ENCODE measurements at places on chromosomes 1 and 21. TPM values are rescaled to one million over a fixed set of nuclear protein-coding genes. Genes with fewer than 3 reads are reported as not detected.

Gene OR2T2
- not detected for polyA plus RNA-seq

Gene FABP3
- polyA plus RNA-seq = 5.8 TPM

Gene MSH4
- polyA plus RNA-seq = 0.43 TPM

Gene GPR25
- not detected for polyA plus RNA-seq

Gene FMO5
- not detected for polyA plus RNA-seq

Gene CAMK1G
- polyA plus RNA-seq = 6.1 TPM

Gene KRTAP19-1
- not detected for polyA plus RNA-seq

All from neural cell (in vitro differentiated cells).